ENCODE measurements at places on chromosomes 2 and 18. TPM values are rescaled to one million over a fixed set of nuclear protein-coding genes. Genes with fewer than 3 reads are reported as not detected.

LRRTM4 gene
- polyA plus RNA-seq, result not detected

GRCh38 chr18:56421647-56422046, 216.7 kb downstream of the TXNL1 start:
- no peaks in the 10 kb centered on the region for H3K36me3 ChIP-seq
- H3K4me1 ChIP-seq, result no peaks in the 10 kb centered on the region
- DNase-seq, result no peak

DNA sequence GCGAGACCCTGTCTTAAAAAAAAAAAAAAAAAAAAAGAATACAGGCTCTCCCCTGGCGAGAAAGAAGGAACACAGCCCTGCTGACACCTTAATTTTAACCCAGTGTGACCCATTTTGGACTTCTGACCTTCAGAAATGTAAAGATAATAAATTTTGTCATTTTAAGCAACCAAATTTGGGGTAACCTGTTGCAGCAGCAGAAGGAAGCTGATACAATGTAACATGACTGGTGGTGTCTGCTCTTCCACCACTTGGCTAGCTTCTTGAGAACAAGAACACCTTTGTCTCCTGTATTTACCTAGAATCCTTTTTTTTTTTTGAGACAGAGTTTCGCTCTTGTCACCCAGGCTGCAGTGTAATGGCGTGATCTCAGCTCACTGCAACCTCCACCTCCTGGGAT, 6.6 kb upstream of the STK11IP start:
- no peak overlapping the region for H3K27ac ChIP-seq
- no peaks in the 10 kb centered on the region for H3K27me3 ChIP-seq
- no peak for DNase-seq

STPG4 gene
- not detected for polyA plus RNA-seq

DNA sequence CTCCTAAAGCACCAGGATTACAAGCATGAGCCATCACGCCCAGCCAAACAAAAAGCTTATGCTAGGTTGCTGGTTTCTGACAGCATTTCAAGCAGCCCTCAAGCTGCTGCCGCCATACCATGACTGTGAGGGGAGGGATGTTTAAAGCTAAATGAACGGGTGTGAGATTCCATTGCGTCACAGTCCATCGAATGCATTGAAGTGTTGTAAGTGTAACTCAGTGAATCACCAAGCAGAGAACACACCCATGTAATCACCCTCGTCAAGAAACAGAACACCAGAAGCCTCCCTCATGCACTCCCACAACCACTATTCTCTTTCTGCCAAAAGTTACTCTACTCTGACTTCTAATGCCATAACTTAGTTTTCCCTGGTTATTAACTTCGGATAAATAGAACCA, 32.8 kb upstream of the MC5R start:
- no peaks in the 10 kb centered on the region for H3K4me1 ChIP-seq
- H3K4me3 ChIP-seq, result no peak overlapping the region
- no peak for DNase-seq
- no peaks in the 10 kb centered on the region for H3K27me3 ChIP-seq

DNA sequence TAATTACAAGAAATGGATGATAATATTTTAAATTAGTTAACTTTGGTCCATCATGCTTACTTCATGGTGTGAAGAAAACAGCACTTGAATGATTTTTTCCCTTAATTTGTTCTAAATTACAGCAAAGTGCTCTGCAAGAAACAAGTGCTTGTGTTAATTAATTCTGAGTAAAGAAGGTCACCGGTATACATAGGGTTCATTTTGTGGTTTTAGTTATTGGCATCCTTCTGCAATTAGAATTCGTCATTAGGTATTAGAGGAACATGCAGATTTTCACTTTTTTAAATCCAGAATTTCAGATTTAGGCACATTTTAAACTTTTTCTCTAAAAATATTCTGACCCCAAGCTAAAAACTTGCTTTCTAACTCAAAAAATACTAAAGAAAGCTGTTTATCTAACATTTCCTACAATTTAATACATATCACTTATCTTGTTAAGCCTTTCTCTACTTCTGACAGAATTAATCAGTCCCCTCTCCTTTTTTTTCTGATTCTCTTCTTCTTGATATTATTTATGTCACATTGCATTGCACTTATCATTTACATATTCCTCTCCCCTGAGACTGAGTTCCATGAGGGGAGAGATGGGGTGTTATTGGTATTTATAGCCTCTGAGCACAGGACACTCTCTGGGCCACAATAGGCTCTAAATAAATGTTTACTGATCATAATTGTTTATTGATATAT, 129.2 kb downstream of the PLA2R1 start:
- no peaks in the 10 kb centered on the region for H3K27me3 ChIP-seq
- H3K27ac ChIP-seq, result no peak overlapping the region
- no peaks in the 10 kb centered on the region for H3K4me1 ChIP-seq
- DNase-seq, result no peak
- H3K36me3 ChIP-seq, result no peaks in the 10 kb centered on the region

- DNase-seq, result no peak
- peaks cover 2% of the 10 kb centered on the region for H3K36me3 ChIP-seq
- no peaks in the 10 kb centered on the region for H3K4me1 ChIP-seq
- no peak overlapping the region for H3K27ac ChIP-seq
- H3K4me3 ChIP-seq, result no peak overlapping the region
These were observed 81.2 kb downstream of the ADD2 start for GRCh38 chr2:70686577-70687460.

EFR3B gene
- 0.10 TPM for polyA plus RNA-seq

ITGB6 gene
- not detected for polyA plus RNA-seq

GRCh38 chr2:213087040-213087439, 64.4 kb downstream of the IKZF2 start:
- H3K27me3 ChIP-seq, result no peaks in the 10 kb centered on the region
- H3K4me1 ChIP-seq, result no peaks in the 10 kb centered on the region
- no peak overlapping the region for H3K4me3 ChIP-seq
- DNase-seq, result no peak
- H3K27ac ChIP-seq, result no peak overlapping the region
- H3K36me3 ChIP-seq, result no peaks in the 10 kb centered on the region

- no peak overlapping the region for H3K4me3 ChIP-seq
- no peak for DNase-seq
- H3K4me1 ChIP-seq, result no peaks in the 10 kb centered on the region
- H3K27me3 ChIP-seq, result no peaks in the 10 kb centered on the region
- H3K36me3 ChIP-seq, result no peaks in the 10 kb centered on the region
- H3K27ac ChIP-seq, result no peak overlapping the region
These were observed 277.8 kb upstream of the CNTNAP5 start for GRCh38 chr2:123747326-123747725.

DNA sequence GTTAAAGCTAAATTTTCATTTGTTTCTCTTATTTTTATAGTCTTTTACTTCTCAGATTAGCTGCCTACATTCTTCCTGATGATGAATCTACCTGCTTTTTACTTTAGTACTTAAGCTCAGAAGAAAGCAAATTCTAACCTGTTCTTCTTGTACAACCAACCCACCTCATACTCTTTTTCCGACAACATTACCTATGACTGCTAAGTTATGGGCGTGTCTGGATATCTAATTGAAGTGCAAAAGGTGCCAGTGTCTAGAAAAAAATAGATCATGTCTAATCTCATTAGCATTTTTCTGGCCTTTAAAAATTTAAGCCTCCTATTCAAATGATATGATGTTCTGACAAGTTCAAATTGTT, 1.5 kb upstream of the RGPD4 start:
- H3K27me3 ChIP-seq, result no peaks in the 10 kb centered on the region
- H3K27ac ChIP-seq, result no peak overlapping the region
- H3K4me1 ChIP-seq, result no peaks in the 10 kb centered on the region
- H3K36me3 ChIP-seq, result no peaks in the 10 kb centered on the region
- no peak for DNase-seq

- H3K27me3 ChIP-seq, result peaks cover 4% of the 10 kb centered on the region
- no peak overlapping the region for H3K27ac ChIP-seq
- no peaks in the 10 kb centered on the region for H3K4me1 ChIP-seq
- no peak overlapping the region for H3K4me3 ChIP-seq
- no peak for DNase-seq
These were observed 816 bp downstream of the CDH2 start for GRCh38 chr18:28175930-28176697.

DNA sequence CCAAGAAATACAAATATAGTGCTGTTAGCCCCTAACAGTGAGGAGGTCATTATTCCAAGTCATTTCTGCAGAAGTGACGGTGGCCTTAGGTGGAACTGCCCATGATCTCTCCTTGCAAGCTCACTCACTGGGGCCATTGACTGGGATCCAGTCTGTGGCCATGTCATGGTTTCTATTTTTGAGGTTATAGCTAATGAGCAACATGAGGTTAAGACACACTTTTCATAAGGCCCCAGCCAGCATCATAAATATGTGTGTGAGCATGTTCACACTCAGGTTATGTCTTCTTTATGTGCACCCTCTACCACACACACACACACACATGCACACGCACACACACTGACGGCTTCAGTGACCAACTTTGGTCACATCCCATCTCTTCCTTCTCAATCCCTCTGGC, 484 bp downstream of the AFF3 start:
- H3K27ac ChIP-seq, result peak overlapping the region; percentile 70
- no peaks in the 10 kb centered on the region for H3K27me3 ChIP-seq
- H3K36me3 ChIP-seq, result no peaks in the 10 kb centered on the region
- peak overlapping the region; percentile 80 for H3K4me3 ChIP-seq
- H3K4me1 ChIP-seq, result peaks cover 33% of the 10 kb centered on the region
- no peak for DNase-seq

- H3K27ac ChIP-seq, result no peak overlapping the region
- no peaks in the 10 kb centered on the region for H3K27me3 ChIP-seq
- H3K4me1 ChIP-seq, result no peaks in the 10 kb centered on the region
- H3K36me3 ChIP-seq, result no peaks in the 10 kb centered on the region
- no peak for DNase-seq
- no peak overlapping the region for H3K4me3 ChIP-seq
These were observed 130.6 kb downstream of the AKAIN1 start for GRCh38 chr18:5066380-5066977.

DNA sequence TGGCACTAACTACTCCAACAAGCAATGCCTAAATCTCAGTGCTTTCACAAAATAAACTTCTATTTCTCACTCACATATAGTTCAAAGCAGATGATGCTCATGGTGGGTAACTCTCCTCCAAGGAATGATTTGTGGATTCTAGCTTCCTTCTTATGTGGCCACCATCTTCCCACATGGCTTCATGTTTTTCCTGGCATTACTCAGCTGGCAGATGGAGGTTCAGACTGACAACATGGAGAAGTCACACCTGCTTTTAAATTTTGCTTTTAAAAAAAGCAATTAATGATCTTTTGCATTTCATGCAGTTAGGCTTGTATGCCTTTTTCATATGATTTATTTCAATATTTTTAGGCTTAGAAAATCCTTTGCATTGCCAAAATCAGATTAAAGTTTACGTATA, 6.3 kb upstream of the GKN2 start:
- H3K4me1 ChIP-seq, result no peaks in the 10 kb centered on the region
- no peak for DNase-seq
- H3K4me3 ChIP-seq, result no peak overlapping the region
- no peaks in the 10 kb centered on the region for H3K36me3 ChIP-seq
- no peak overlapping the region for H3K27ac ChIP-seq
- H3K27me3 ChIP-seq, result no peaks in the 10 kb centered on the region

DNA sequence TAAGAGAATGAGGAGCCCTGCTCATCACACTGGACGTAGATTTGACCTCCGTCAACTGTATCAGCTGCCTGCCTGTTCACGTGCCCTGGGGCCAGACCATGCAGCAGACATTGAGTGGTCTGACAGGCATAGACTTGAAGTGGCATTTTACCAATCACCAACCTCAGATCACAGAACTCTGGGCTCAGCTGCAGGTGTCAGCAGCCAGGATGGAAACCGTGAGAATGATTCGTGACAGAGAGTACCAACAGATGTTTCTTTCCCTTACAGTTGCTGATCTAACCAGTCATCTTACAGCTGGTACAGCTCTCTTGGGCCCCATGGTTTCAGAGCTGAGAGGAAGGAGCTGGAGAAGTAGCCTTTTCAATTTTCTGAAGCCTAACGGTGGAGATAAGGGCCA, 148.9 kb downstream of the EN1 start:
- no peaks in the 10 kb centered on the region for H3K4me1 ChIP-seq
- H3K27me3 ChIP-seq, result no peaks in the 10 kb centered on the region
- H3K36me3 ChIP-seq, result no peaks in the 10 kb centered on the region
- no peak overlapping the region for H3K4me3 ChIP-seq
- no peak for DNase-seq

CYTIP gene
- polyA plus RNA-seq, result 170 TPM

DSC3 gene
- polyA plus RNA-seq, result not detected

STARD6 gene
- not detected for polyA plus RNA-seq

DNA sequence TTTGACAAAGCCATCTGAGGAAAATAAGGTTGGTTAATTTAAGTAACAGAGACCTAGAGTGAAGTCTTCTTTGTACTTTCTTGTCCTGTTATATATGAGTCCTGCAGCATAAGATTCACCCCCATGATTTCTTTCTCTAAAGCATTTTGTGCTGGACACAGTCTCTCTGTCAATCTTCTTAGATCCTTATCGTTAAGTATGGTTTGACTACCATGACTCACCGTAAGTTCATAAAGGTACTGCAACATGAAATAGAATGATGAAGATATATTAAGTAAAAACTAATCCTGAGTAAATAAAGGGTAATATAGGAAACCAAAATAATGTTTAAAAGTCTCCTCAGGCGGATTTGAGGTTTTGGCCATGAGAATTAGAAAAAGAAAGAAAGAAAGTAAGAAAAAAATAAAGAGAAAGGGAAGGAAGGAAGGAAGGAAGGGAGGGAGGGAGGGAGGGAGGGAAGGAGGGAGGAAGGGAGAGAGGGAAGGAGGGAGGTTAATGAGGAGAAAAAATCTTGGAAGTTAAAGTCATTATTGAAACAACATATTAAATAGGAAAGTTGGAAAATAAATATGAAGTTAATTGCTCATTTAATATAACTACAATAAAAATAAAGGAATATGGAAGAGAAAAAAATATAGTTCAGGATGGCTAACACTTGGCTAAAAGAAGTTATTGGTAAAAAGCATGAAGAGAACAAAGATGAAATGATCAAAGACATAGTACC, 980.3 kb upstream of the CDH2 start:
- H3K36me3 ChIP-seq, result no peaks in the 10 kb centered on the region
- no peak overlapping the region for H3K4me3 ChIP-seq

DNA sequence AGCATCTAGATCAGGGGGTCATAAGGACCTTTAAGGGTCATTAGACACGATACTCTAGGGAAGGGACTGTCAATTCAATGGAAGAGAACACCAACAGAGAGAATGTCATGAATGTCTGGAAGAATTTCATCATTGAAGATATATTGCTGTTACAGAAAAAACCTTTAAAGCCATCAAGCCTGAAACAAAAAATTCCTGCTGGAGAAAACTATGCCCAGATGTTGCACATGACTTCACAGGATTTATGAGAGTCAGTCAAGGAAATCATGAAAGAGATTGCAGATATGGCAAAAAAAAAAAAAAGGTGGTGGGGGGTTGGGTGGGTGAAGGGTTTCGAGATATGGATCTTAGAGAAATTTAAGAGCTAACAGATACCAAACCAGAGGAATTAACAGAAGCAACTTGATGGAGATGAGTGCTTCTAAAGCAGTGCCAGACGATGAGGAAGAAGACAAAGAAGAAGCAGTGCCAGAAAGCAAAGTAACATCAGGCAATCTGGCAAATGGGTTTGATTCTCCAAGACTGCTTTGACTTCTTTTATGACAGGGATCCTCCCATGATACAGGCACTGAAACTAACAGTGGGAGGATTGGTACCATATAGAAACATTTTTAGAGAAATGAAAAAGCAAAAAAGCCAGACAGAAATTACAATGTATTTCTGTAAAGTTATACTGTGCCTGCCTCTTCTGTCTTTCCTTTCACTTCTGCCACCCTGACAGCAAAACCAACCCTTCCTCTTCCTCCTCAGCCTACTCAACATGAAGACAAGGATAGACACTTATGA, 28.5 kb downstream of the MAP4K3 start:
- peaks cover under 1% of the 10 kb centered on the region for H3K4me1 ChIP-seq
- H3K27me3 ChIP-seq, result no peaks in the 10 kb centered on the region
- no peaks in the 10 kb centered on the region for H3K36me3 ChIP-seq
- H3K4me3 ChIP-seq, result no peak overlapping the region
- DNase-seq, result no peak

B3GNT7 gene
- not detected for polyA plus RNA-seq

RFTN2 gene
- 0.21 TPM for polyA plus RNA-seq

All from naive thymus-derived CD4-positive, alpha-beta T cell (primary cell).